HFF-Myc (cell line): ENCODE measurements at places on chromosomes 4 and X.

GRCh38 chrX:13235930-13236329, 83.9 kb downstream of the ATXN3L start:
- DNase-seq = no peak

- DNase-seq = no peak
Measured at GRCh38 chrX:139093201-139093600, 381.7 kb upstream of the FGF13 start.

DNA sequence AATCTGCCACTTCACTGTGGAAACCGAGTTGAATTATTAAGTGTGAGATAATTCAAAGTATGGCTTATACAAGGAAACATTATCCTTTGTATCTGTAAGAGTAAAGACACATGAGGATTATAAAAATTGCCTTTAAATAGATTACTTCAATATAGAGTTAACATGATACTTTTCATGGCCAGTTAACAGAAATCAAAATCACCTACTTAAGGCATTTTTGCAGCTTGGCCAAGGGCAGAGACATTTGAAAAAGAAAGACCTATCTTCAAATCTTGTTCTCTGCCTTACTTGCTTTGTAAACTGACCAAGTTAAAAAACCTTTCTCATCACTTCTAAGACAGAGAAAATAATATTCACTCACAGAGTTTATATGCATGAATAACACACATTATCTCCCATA, 44.9 kb upstream of the GUCY1B1 start:
- no peak for DNase-seq

DNA sequence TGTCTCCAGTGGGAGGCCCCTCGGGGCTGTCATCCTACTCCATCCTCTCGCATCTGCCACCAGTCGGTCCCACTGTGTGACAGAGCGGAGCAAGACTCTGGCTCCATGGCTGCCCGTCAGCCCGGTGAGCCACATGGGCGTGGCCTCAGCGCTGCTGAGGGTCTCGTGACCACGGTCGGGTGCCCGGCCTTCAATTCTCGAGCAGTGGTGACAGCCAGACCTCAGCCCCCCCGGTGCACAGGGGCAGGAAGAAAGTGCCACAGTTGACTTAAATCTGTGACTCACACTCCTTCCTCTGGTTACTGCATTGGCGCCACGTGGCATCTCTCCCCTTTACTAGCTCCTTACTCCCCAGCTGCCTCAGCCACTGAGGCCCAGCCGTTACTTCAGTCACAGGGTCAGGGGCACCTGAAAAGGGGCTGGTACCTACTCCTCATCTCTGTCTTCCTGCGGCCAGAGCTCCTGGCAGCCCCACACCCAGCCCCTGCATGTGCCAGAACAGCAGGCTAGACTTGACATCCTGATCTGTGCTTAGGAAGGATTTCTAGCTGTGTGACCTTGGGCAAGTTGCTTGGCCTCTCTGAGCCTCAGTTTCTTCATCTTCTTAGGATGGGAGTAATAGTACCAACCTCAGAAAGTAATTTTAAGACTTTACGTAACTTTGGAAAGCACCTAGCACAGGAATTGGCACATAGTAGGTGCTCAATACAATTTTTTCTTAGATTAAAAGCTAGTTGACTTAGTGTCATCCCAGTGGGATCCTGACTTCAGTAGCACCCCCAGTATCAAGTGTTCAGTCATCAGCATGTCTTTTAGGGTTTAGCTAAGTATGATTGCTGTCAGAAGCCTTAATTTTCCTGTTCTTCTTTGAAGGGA, 66.1 kb downstream of the TNIP2 start:
- no peak for DNase-seq

DNA sequence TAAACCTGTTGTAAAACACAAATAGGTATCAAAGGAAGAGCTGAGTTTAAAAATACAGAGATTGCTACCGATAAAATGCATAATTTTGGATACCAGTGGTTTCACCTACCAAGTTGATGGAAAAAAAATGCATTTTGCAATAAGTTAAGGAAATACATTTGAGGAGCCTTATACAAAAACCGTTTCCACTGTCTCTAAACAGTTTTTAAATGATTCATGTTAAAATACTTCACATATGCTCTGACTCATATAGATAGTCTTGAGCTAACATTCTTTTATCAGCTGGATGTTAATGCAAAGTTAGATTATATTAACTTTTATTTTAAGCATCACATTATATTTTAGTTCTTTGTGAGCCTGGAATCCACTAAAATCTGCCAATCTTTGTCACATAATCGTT, 50.6 kb upstream of the ANKRD17 start:
- no peak for DNase-seq

DNA sequence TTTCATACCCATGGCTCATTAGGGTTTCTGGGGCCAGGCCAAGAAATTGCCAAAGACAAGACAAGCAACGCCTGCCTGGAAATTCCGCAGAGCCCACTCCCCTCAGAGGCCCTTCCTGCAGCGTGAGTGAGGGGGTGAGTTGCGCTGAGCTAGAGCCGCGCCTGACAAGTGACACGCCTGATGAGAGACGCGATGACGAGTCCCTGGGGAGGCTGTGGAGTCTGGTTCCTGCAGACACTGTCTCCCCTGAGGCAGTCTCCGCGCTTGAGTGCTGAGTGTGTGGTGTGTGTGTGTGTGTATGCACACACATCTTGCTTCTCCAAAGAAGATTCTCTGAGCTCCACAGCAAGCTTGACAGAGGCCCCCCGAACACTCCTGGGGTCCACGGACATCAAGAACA, 269.8 kb downstream of the BCOR start:
- no peak for DNase-seq

DNA sequence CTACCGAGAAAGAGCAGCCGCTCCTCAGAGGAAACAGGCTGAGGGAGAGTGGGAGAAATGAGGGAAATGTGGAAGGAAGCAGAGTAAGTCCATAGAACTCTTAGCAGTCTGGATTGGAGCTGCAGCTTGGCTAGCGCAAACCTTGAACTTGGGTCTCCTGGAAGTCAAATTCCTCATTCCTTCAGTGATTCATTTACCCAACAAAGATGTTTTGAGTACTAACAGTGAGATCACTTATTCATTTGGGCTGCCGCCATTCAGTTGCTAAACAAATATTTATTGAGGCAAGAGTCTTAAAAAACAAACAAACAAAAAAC, 51.5 kb downstream of the SEL1L3 start:
- no peak for DNase-seq

DNA sequence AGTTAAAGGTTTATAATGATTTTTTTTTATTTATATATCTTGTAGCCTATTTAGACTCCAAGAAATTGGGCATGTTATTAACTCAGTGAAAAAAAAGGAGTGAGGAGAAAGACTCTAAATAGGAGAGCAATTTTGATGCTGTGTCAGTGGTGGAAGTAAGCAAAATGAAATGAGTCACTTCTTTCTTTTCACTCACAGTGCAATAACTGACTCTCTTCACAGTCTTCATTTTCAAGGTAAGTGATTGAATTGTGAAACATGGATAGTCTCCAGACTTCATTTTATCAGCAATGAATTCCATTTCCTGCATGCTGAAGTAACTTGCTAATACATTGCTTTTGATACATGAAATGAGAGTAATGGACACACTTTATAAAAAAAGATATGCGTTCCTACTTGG, 2271.5 kb downstream of the PCDH7 start:
- DNase-seq = no peak

DNA sequence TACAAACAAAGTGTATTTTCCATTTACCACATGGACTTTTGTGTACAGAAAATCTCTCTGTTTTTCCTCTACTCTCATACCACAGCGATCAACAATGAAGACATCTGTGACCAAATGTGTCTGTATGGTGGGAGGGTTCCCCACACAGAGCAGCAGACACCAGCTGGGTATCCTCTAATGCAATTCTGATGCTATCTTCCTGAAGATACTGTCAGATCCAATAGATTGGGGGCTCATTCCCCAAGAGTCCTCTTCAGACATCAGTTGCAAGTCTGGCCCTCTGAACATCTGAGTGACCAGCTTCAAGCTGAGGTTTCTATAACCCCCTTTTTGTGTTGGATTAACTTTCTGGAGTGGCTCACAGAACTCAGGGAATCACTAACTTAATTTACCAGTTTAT, 659.4 kb downstream of the CCSER1 start:
- DNase-seq = no peak

DNA sequence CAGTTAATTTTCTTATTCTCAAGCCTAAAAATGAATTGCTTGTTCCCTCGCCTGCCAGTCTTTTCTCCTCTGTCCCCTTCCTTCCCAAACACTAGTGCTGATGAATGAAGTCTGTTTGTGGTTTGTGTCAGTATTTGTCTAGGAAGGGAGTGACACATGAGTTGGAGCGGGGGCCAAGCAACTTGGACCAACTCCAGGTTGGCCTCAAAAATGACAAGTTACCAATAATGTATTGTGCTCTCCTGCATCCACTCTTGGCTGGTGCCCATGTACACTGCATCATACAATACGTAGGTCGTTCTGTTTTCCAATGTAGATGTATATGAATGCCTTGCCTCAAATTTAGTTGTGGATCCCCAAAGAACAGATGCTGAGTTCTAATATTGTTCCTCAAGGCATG, 223.0 kb upstream of the GPC4 start:
- DNase-seq = no peak

GRCh38 chr4:72567821-72568675, 973 bp downstream of the ADAMTS3 start:
- DNase-seq = peak; percentile 78

GRCh38 chr4:81919810-81920209, 448.1 kb upstream of the RASGEF1B start:
- no peak for DNase-seq

DNA sequence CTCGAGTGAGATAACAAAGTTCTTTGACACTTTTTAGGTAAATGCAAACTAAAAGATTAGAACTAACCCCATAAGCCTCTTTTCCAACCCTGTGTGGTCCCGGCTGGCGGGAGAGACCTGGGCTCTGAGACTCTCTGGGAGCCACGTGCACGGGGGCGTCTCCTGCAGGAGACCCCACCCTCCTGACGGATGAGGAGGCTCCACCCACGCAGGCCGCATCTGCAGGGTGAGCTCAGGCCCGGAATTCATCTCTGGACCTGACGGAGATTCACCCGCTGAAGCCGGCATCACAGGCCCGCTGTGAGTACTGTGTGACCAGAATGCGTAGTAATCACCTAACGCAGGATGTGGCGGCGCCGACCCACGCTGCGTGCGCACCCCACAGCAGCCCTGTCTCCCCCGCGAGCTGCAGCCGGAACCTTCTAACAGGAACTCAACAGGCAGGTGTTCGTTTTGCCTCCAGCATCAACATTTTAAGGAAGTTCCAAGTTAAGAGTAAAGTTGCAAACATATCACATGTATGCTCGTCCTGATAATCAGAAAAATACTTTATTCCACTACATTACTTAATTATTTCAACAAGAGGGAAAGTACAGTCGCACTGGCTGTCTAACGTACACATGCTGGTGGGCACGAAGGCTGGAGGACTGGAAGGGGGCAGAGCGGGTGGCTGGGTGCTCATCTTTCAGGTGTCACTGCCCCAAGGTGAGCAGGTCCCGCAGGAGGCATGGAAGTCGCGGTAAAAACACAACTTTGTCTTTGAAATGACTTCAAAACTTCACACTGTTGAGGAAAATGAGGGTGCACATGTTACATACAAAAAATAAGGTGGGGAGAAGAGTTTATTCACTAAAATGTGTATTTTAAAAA, 44.5 kb downstream of the FGFRL1 start:
- DNase-seq = no peak

DNA sequence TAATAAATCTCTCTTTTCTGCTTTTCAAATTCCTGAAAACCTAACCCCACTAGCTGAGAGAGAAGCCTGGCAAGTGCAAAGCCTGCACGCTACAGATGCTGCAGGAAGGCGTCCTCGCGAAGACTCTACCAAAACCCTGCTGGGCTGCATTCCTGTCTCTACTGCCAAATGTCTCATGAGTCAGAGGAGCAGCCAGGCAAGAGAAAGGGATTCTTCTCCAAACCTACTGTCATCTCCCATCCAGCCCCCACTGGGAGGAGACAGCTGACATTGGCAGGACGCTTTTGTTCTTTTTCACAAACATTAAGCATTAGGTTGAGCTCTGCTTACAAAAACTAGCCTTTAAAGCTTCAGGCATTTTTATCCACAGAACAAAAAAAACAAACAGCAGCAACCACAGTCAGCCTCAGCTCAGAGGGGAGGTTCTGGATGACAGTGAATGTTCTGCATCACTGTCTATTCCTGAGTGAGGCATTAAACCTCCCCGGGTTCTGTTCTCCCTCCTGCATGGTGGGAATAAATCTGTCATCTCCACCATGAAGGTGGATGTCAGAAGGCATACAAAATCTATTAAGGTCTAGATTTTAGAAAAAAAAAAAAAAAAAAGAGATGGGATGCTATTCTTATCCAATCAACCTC, 18.0 kb downstream of the CRMP1 start:
- no peak for DNase-seq
